ENCODE measurements at places on chromosomes 7 and 10. TPM values are rescaled to one million over a fixed set of nuclear protein-coding genes. Genes with fewer than 3 reads are reported as not detected.

The ELFN1 gene
- 3.2 TPM for total RNA-seq

The VIPR2 gene
- total RNA-seq: 5.3 TPM

The CPA2 gene
- 1.4 TPM for total RNA-seq

The AMZ1 gene
- 1.1 TPM for total RNA-seq

The AGR3 gene
- not detected for total RNA-seq

The HTR5A gene
- 0.87 TPM for total RNA-seq

The SEPTIN7 gene
- 194 TPM for total RNA-seq

GRCh38 chr10:62082729-62083411, 181.4 kb downstream of the ARID5B start:
- DNase-seq: no peak
- peaks cover 4% of the 10 kb centered on the region for H3K36me3 ChIP-seq
- peaks cover 47% of the 10 kb centered on the region for H3K4me1 ChIP-seq
- no peaks in the 10 kb centered on the region for H3K27me3 ChIP-seq
- H3K27ac ChIP-seq: peak overlapping the region; percentile 81

DNA sequence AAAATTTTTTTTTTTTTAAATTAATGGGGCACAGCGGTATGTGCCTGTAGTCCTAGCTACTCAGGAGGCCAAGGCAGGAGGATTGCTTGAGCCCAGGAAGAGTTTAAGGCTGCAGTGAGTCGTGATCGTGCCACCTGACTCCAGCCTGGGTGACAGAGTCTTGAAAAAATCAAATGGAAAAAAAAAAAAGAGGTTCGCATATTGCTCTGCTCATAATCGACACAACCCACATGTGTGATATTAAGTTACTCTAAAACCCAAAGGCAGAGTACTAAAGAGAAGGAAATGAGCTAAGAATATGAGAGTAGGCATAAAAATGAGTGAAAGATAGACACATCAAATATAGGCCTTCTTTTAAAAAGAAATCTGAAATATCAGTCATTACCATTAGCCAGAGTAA, 66.3 kb downstream of the IGF2BP3 start:
- DNase-seq: no peak
- H3K4me1 ChIP-seq: no peaks in the 10 kb centered on the region
- no peaks in the 10 kb centered on the region for H3K36me3 ChIP-seq
- H3K4me3 ChIP-seq: no peak overlapping the region
- H3K27ac ChIP-seq: no peak overlapping the region

- H3K4me1 ChIP-seq: no peaks in the 10 kb centered on the region
- H3K4me3 ChIP-seq: no peak overlapping the region
- H3K36me3 ChIP-seq: no peaks in the 10 kb centered on the region
- H3K27me3 ChIP-seq: no peaks in the 10 kb centered on the region
Observed at GRCh38 chr7:116455499-116455898, 44.0 kb upstream of the CAV2 start.

GRCh38 chr7:139382439-139382838, 22.7 kb downstream of the LUC7L2 start:
- no peak for DNase-seq
- H3K27me3 ChIP-seq: no peaks in the 10 kb centered on the region
- no peaks in the 10 kb centered on the region for H3K4me1 ChIP-seq
- H3K27ac ChIP-seq: no peak overlapping the region

GRCh38 chr10:103969857-103970627, 3.1 kb downstream of the SLK start:
- H3K36me3 ChIP-seq: no peaks in the 10 kb centered on the region
- no peak for DNase-seq
- H3K27me3 ChIP-seq: no peaks in the 10 kb centered on the region
- peaks cover 8% of the 10 kb centered on the region for H3K4me1 ChIP-seq

GRCh38 chr7:140358412-140359051, 39.8 kb downstream of the SLC37A3 start:
- no peaks in the 10 kb centered on the region for H3K4me1 ChIP-seq
- H3K36me3 ChIP-seq: no peaks in the 10 kb centered on the region
- no peak overlapping the region for H3K27ac ChIP-seq
- H3K27me3 ChIP-seq: no peaks in the 10 kb centered on the region

DNA sequence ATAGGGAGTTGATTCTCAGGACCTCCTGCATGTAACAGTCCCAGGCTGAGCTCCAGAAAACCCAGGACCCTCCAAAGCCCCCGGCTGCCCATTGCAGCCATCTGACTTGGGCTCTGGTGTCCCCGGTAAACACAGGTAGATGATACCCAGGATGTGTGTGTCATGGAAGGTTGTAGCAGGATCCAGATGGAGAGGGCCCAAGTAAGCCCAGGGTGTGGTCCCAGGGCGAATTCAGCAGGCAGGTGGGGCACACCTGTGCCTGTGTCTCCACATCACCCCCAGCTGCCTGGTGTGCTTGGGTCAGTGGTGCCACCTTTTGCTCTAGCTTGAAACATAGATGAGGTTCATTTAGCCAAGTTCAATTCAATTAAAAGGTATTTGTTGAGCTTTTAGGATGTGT, 524.1 kb downstream of the GLRX3 start:
- H3K4me1 ChIP-seq: no peaks in the 10 kb centered on the region
- H3K27ac ChIP-seq: no peak overlapping the region
- no peaks in the 10 kb centered on the region for H3K36me3 ChIP-seq
- no peaks in the 10 kb centered on the region for H3K27me3 ChIP-seq
- no peak for DNase-seq

DNA sequence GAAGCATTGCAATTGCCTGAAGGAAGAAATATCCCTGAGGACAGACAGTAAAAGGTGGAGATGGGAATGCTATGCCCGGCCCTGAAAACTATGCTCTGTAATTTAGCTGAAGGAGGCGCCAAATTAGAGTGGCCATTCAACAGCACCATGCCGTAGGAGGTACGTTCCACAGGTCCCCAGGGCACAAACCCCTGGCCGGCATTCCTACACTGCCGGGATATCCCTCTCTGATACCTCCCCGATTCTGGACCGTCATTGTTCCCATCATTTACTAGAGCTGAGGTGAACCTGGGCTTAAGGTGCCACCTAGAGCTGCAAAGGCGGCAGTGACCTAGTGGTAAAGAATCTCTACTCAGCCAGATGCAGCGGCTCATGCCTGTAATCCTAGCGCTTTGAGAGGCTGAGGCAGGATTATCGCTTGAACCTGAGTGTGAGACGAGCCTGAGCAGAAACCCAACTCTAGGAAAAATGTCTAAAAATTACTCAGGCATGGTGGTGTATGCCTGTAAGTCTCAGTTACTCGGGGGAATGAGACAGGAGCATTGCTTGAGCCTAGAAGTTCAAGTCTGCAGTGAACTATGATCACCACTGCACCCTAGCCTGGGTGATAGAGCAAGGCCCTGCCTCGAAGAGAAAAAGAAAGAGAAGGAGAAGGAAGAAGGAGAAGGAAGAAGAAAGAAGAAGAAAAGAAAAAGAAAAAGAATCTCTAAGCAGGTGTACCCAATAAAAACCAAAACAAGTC, 53.0 kb upstream of the TNKS2 start:
- H3K4me3 ChIP-seq: no peak overlapping the region
- H3K27ac ChIP-seq: no peak overlapping the region
- no peaks in the 10 kb centered on the region for H3K36me3 ChIP-seq
- no peak for DNase-seq

GRCh38 chr7:101924171-101924570, 106.7 kb downstream of the CUX1 start:
- no peaks in the 10 kb centered on the region for H3K36me3 ChIP-seq
- no peaks in the 10 kb centered on the region for H3K27me3 ChIP-seq
- no peak for DNase-seq

- no peak for DNase-seq
- peaks cover 19% of the 10 kb centered on the region for H3K4me1 ChIP-seq
- no peak overlapping the region for H3K4me3 ChIP-seq
- no peaks in the 10 kb centered on the region for H3K36me3 ChIP-seq
- no peaks in the 10 kb centered on the region for H3K27me3 ChIP-seq
Observed at GRCh38 chr10:31754803-31755624, 173.6 kb downstream of the ARHGAP12 start.

DNA sequence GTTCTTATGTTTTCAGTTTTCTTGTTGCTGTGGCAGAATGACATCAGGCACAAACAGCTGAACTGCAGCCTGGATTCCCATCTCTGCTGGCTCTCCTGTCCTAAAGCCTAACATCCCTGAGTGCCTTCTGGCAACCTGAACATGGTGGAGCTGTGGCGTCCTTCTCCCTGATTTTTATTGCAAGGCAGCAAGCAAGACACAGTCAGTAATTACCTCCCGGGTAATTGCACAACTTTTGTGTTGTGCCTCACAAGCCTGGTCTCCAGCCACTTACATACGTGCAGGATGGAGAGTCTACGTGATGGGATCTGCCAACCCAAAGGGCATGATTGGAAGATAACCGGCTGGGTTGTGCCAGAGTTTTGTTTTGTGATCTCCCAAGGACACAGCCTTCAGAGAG, 116.1 kb upstream of the PARD3 start:
- no peak for DNase-seq
- no peak overlapping the region for H3K4me3 ChIP-seq
- no peaks in the 10 kb centered on the region for H3K36me3 ChIP-seq
- no peak overlapping the region for H3K27ac ChIP-seq
- no peaks in the 10 kb centered on the region for H3K4me1 ChIP-seq

DNA sequence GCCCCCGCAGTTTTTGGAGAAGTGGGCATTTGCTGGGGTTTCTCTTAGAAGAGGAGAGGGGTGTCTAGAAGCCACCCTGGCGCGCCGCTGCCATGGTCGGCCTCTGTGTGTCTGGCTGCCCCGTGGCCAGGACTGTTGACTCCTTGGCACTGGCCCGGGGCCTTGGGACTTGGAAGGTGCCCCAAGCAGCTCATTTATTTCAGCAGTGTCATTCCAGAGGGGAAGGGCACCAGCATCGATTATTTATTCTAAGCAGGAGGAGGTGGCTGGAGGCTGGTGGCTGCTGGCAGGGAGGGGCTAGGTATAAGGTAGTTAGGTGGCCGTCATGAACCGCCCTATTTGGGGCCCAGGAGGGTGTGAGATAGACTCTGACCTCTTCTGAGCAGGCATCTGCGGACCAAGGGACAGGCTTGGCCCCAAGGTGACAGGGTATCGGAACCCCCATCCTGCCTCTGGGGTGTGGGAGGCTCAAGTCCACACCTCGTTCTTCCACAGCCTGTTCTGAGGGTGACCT, 1.6 kb downstream of the GTF2IRD1 start:
- H3K4me3 ChIP-seq: no peak overlapping the region
- H3K36me3 ChIP-seq: no peaks in the 10 kb centered on the region
- H3K4me1 ChIP-seq: peaks cover 31% of the 10 kb centered on the region

DNA sequence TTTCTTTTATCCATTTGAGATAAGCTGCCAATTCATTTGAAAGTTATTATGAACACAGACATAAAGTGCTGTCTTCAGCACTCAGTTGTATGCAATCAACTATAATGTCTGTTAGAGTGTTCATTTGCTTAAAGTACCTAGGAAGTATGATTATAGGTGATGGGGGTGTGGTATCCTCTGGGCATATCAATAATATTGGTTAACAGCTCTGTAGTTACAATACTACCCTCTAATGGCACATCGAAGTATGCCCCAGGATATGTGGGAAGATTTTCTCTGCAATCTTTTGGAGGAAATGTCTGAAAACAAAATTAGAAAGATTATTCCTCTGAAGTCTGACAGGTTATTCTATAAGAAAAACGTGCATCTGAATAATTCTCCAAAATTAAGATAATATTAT, 429.7 kb downstream of the ARL4A start:
- H3K27me3 ChIP-seq: no peaks in the 10 kb centered on the region
- H3K36me3 ChIP-seq: no peaks in the 10 kb centered on the region
- no peak overlapping the region for H3K4me3 ChIP-seq
- H3K27ac ChIP-seq: no peak overlapping the region

DNA sequence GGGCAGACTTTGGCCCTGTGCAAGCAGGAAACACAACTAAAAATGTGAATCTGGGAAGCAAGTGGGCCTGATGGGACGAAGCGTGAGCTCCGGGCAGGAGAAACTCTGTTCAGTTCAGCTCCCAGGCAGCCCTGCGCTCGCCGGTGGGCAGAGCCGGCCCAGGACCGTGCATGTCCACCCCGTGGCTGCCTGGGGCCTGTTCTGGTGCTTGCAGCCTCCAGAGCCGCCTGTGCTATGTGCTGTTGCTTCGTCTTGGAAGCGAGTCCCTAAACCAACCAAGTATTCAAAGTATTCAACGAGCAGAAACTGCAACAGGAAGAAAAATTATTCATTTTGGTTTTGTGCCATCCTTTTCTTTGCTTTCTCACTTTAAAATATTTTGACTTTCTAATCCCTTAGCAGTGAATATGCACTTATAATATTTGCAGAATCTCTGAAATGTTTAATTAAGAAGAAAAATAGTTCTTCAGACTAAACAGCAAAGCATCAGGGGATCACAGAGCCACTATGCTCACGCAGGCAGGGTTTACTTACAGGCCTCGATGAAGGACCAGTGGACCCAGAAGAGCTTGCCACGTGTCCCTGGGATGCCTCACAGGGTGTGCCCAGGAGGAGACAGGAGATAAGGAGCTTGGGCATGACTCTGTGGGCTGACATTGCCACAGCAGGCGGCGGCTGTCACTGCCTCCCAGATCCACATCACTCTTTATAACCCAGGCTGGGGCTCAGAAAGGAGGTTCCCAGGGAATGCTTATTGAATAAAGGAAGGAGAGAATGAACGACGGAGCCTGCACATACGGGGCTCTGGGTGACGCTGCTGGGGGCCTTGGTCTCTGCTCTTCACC, 45.6 kb downstream of the VIPR2 start:
- no peaks in the 10 kb centered on the region for H3K36me3 ChIP-seq
- no peak overlapping the region for H3K4me3 ChIP-seq
- DNase-seq: peak; percentile 44
- peak overlapping the region; percentile 66 for H3K27ac ChIP-seq

- no peaks in the 10 kb centered on the region for H3K36me3 ChIP-seq
- H3K27me3 ChIP-seq: no peaks in the 10 kb centered on the region
- peaks cover 3% of the 10 kb centered on the region for H3K4me1 ChIP-seq
- DNase-seq: no peak
- H3K4me3 ChIP-seq: no peak overlapping the region
Observed at GRCh38 chr10:44860811-44861736, 50.1 kb upstream of the TMEM72 start.

GRCh38 chr10:125662584-125662983, 20.4 kb downstream of the TEX36 start:
- H3K4me3 ChIP-seq: no peak overlapping the region
- no peaks in the 10 kb centered on the region for H3K27me3 ChIP-seq
- no peaks in the 10 kb centered on the region for H3K36me3 ChIP-seq
- DNase-seq: no peak
- no peak overlapping the region for H3K27ac ChIP-seq
- peaks cover 7% of the 10 kb centered on the region for H3K4me1 ChIP-seq

- no peaks in the 10 kb centered on the region for H3K4me1 ChIP-seq
- H3K27me3 ChIP-seq: no peaks in the 10 kb centered on the region
- no peak overlapping the region for H3K27ac ChIP-seq
- no peak overlapping the region for H3K4me3 ChIP-seq
- no peaks in the 10 kb centered on the region for H3K36me3 ChIP-seq
Observed at GRCh38 chr7:82017334-82017943, 247.6 kb upstream of the HGF start.

DNA sequence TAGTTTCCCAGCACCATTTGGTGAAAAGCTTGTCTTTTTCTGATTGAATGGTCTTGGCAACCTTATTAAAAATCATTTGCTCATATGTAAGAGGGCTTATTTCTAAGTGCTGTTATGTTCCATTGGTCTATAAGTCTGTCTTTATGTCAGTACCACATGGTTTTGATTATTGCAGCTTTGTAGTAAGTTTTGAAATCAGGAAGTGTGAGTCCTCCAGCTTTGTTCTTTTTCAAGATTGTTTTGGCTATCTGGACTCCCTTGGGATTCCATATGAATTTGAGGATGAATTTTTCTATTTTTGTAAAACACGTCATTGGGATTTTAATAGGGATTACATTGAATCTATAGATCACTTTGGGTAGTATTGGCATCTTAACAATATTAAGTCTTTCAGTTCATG, 5.4 kb downstream of the KIF11 start:
- no peak overlapping the region for H3K27ac ChIP-seq
- no peak overlapping the region for H3K4me3 ChIP-seq
- H3K27me3 ChIP-seq: no peaks in the 10 kb centered on the region
- H3K4me1 ChIP-seq: no peaks in the 10 kb centered on the region
- H3K36me3 ChIP-seq: no peaks in the 10 kb centered on the region
- no peak for DNase-seq
